ENCODE measurements at places on chromosomes 1 and 21.

DNA sequence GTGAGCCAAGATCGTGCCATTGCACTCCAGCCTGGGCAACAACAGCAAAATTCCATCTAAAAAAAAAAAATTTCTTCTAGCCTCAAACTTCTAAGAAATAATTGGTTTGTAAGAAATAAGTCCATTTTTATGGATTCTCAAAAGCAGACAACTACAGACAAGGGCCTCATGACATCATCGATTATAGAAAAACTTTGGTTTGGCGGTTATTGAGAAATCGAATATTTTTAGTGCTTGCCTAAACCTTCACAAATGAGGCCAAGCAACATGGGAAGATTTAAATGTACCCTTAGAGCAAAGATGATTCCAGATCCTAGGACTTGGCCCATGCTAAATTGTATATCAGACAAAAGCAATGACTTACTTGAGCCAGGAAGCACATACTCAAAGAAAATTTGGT, 27.8 kb upstream of the MX1 start:
- no peak for DNase-seq

- no peak for DNase-seq
Measured at GRCh38 chr1:209620487-209620884, 31.7 kb downstream of the LAMB3 start.

- no peak for DNase-seq
Measured at GRCh38 chr1:96596226-96596922, 125.2 kb upstream of the PTBP2 start.

DNA sequence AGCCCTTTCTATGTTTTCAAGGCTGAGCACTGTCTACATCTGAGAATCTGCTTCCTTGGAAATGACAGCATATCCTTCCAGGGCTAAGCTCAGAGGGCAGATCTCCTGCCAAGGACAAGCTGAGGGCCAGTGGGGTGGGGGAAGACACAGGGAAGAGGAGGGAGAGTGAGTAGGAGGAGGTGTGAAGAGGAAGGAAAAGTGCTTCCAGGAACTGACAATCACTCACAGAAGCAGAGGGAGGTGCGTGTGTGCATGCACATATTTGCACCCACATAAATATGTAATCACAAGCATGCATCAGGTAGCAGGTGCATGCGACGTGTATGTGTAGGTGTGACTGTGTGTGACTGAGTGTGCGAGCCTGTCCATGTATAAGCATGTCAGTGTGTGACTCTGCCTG, 43.7 kb upstream of the SCMH1 start:
- no peak for DNase-seq

DNA sequence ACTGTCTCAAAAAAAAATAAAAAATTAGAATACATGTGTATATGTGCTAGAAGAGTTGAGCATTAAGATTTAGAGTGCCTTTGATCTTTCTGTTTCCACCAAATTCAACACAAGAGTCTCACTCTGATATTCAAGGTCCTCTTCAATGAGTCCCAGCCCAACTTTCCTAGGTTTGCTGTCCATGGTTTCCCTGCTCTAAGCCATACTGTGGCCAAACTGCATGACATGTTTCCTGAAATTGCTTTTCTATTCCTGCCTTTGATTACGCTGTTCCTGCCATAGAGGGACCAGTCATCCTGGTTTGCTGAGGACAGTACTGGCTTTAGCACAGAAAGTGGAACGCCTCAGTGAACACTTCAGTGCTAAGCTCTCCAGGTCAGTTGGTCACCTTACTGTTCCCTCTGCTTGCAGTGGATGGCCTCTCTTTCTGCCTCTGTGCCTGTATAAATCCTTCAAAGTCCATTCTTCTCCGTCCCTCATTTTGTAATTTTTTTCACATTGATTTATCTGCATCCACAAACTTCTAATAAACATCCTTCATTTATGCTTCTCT, 305.9 kb upstream of the PROX1 start:
- DNase-seq: no peak

DNA sequence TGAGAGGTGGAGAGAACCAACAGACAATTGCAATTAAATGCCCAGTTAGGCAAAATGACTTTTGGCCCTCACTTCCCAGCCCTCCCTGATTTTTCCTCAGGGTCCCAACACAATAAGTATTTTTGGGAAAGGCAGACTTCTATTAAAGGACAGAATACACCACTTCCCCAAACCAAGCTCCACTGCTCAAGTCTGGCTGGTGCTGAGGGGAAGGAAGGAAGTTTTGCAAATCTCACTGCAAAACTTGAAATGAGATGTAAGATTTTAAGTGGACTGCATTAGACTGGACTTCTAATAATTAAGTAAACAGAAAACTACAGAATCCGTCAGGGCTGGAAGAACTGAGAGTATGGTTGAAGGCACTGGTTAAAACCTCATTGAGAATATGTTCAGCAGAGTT, 32.2 kb upstream of the CD1D start:
- no peak for DNase-seq

DNA sequence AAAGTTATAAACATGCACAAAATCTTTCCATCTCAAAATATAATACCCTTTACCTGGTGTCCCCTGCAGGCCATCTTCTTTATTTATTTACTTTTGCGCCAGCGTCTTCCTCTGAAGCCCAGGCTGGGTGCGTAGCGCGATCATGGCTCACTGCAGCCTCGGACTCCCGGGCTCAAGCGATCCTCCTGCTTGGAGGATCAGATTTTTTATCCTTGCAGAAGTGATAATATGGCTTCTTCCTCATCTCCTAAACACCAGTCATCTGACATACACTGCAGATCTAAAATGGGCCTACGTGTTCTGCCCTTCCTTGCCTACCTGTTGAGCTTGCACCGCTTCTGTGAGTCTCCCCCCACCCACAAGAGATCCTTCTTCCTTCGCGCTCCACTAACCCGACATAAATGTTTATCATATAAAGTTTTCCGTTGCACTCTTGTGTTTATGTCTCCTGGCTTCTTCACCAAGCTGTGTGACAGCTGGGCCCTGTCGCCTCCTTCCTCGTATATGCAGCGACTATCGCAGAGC, 506 bp upstream of the SRP9 start:
- no peak for DNase-seq

Data from activated CD4-positive, alpha-beta T cell treated with anti-CD3 and anti-CD28 coated beads, Interleukin-2, amount 50 U/mL, for 24 hours (primary cell).